ENCODE measurements at places on chromosomes 16 and 17.

DNA sequence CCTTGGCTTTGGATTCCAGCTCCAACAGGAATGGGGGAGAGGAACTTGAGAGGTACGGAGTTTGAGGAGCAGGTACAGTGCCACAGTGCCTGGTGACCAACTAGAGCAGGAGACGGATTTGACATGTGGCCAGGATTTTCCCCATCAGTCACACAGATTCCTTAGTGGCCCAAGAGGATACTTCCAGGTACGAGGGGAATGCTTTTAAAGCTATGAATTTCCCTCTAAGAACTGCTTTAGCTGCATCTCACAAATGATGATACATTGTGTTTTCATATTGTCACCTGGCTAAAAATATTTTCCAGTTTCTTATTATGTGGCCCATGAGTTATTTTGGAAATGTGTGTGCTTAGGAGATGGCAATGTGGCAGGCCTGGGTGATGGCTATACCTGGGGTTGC is 98.3 kb downstream of the ABCC6 start:
- no peak for DNase-seq

GRCh38 chr16:79801646-79802045 is 201.1 kb upstream of the MAF start:
- DNase-seq = no peak

GRCh38 chr17:56699186-56699894 is 105.8 kb downstream of the NOG start:
- DNase-seq = no peak

DNA sequence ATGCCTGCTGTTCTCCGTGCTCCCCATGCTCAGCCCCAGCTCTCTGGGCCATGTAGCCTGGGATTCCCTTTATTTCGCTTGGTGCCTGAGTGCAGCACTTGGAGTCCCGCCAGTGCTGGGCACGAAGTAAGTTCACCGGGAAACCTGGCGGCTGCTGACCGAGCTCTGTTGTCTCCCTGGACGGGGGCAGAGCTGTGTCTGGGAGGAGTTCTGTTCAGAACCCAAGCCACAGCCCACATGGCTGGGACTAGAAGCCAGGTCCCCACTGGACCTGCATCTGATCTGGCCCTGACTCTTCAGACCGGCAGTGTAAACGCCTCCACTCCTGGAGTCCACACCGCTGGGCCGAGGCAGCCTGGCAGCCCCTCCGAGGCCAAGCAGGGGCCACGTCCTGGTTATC is 37.5 kb upstream of the CIBAR2 start:
- DNase-seq = no peak

DNA sequence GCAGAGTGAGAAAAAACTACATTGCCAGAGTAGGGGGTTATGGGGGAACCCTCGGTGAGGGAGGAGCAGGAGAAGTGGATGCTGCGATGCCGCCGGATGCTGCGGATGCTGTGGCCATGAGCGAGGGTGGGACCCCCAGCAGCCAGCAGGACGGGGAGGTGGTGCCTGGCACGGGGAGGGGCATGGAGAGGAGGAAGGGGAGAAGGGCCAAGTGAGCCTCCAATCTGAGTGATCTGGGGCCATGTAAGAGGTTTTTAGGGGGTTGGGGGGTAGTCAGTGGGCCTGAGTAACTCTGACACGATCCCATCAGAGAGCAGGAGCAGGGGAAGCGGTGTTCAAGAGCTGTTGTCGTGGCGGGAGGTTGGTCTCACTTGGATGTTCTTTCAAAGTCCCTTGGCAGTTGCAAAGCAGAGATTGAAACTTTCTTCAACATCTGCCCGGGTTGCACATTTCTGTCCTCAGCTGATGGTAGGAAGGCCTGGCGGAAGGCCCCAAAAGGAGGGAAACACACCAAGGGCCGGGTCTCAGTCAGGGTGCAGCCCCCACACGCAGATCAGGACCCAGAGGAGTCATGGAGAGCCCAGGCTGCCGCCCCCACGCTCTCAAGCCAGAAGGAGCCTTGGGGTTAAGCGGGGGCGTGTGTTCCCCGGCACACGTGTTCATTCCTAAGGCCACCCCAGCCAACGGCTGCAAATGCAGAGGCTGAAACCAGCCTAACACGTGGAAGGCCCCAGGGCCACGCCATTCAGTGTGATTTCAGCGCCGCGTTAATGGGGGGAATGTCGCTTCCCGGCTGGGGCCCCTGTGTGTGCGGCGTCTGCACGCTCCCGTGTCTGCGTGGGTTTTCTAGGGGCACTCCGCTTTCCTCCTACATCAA is 81.7 kb downstream of the ZDHHC7 start:
- DNase-seq = no peak

- no peak for DNase-seq
Observed at GRCh38 chr17:38636054-38636453, 30.3 kb upstream of the SRCIN1 start.

DNA sequence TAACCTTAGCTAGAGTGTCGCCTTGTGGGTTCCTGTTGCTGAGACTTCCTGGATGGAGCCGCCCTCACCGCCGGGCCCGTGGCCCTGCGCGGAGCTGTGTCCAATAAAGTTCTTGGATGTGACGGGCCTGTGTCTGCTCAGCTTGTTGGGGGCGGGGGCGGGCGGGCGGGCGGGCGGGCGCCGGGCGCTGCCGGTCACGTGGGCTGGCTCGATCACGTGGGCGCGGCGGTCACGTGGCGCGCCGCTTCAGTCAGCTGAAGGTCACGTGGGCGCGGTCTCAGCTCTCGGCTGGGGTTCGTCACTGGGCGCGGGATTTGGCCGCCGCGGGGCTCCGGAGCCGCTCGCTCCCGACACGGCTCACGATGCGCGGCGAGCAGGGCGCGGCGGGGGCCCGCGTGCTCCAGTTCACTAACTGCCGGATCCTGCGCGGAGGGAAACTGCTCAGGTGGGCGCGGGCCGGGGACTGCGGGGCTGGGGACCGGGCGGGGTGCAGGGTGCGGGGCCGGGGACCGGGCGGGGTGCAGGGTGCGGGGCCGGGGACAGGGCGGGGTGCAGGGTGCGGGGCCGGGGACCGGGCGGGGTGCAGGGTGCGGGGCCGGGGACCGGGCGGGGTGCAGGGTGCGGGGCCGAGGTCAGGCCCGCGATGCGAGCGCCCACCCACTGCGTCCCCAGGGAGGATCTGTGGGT is at the start of gene AMDHD2:
AMDHD2 (plus strand) TSS at position 275 of the 687 bp plus-strand sequence; CDS start at position 363, 88 bp downstream.
- DNase-seq = peak; percentile 76

All from stimulated activated CD8-positive, alpha-beta memory T cell treated with anti-CD3 and anti-CD28 coated beads, Interleukin-7, amount 100 ng/mL, for 24 hours (primary cell).